ENCODE measurements at places on chromosomes 7 and 10.

- DNase-seq: no peak
These were observed 618 bp upstream of the RELN start for GRCh38 chr7:103989785-103990767.

- DNase-seq: no peak
These were observed 1183.6 kb downstream of the GATA3 start for GRCh38 chr10:9238041-9238440.

DNA sequence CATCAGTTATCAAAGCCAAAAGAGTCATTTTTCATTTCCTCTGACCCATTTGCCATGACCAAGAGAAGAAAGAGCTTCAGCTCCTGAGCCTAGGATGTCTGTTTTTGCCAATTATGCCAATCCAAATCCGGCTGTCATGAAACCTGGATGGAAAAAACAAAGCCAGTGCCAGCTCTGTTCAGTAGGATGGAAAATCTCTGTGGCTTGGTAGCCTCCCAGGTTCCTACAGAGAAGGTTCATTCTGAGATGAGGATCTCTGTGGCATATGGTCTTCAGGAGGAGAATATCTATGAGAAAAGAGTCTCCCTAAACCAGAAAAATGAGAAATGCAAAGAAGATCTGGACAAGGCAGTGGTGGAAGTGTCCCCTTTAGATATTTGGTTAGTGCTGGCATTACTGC, 475.4 kb downstream of the CNTNAP2 start:
- DNase-seq: no peak

DNA sequence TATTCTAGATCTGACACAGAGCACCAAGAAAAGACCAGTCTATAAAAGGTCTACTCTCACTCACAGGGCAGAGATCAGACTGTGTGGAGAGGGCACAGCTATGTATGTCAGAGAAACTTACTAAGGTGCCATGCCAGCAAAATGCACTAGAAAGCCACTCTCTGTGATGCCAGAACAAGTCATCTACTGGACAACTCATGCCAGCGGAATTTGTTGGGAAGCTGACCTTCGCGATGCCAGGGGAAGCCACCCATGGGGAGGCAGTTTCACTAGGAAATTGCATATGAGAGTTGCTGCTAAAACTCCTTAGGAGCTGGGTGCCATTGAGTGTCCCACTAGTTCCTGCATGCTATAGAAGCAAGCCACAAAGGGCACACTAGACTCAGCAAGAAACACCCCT, 58.5 kb downstream of the MICU1 start:
- no peak for DNase-seq

- DNase-seq: no peak
These were observed 119.0 kb downstream of the BTAF1 start for GRCh38 chr10:92042541-92042940.

GRCh38 chr7:113404245-113404644, 285.9 kb upstream of the SMIM30 start:
- DNase-seq: no peak

- no peak for DNase-seq
These were observed 20.5 kb downstream of the SPAG6 start for GRCh38 chr10:22365644-22366434.

GRCh38 chr7:116899308-116899707, 36.9 kb downstream of the CAPZA2 start:
- DNase-seq: no peak

DNA sequence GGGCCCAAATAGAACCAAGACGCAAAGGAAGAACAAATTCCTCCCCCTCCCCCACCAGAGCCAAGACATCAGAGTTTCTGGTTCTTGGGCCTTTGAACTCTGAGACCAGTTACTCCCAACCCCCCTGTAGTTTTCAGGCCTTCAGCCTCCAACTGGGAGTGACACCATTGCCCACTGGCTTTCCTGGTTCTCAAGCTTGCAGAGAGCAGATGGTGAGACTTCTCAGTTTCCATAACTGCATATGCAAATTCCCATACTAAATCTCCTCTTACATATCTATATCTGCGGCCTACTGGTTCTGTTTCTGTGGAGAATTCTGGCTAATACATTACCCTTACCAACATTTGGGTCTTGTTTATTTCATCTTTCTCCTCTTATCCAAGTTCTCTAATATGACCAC, 762.9 kb downstream of the GRM8 start:
- DNase-seq: no peak

GRCh38 chr7:18515067-18515466, 19.5 kb downstream of the HDAC9 start:
- no peak for DNase-seq

DNA sequence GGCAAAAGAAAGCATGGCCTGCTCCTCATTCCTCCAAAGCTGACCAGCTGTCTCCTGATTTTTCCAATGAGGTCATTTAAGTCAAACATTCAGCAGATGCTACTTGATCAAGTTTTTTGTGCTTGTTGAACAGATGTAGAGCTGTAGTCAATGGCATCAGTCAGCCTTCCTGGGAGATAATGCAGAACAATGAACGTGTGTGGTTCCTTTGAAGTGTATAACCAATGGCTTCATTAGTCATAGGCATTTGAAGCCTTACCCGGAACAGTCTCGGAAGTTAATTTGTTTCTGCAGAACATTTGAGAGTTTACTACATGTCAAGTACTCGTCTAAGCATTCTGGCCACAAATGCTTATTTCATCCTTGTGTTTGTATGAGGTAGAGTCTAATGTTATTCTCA, 227.1 kb downstream of the ADRA2A start:
- no peak for DNase-seq

- no peak for DNase-seq
These were observed 722 bp downstream of the DENND10 start for GRCh38 chr10:119104654-119105015.

DNA sequence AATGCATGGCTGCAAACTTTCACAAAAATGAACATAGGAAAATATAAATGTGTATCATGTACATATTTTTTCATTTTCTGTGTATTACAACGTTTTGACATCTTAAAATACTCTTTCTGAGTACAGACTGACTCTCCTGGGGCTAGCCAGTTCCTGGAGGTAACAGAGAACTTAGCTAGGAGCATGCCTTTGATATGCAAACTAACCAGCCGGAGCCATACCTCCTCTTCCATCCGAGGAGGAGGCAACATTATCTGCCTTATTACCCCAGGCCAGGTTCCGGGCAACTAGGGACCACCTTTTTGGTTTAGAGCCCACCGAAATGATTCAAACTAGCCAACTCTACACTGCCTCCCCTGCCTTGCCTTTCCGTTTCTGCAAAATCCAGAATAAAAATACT, 33.7 kb upstream of the HECW1 start:
- no peak for DNase-seq

DNA sequence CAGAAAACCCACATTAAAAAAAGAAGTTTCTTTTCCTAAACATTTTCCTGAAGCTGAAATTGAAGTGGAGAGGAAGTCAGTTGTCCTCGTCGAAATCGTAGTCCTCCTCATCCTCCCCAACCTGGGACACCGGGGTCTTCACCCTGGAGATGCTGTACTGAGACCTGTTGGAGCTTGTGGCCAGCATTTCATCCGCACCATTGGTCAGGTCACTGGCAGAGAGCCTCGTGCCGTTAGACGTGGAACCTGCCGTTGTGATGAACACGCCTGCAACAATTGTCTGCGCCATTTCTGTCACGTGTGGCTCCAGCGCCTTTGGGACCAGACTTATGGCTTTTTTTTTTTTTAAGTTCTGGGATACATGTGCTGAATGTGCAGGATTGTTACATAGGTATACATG, 23.8 kb downstream of the CD36 start:
- no peak for DNase-seq

DNA sequence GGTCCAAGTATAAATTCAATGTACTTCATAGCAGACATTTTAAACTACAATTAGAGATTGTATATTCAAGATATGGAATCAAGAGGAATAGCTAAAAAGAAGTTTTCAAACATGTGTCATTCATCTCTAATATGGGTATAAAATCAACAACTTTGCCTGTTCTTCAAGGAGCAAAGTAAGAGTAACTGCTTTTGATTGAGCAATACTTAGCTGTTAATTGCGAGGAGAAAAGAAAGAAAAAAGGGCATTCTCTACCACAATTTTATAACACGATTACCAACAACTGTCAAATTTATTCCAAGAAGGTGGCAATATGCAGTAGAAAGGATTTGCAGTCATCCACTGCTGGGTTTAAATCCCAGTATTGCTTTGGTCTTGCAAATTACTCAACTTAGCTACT, 146.3 kb upstream of the PTN start:
- DNase-seq: no peak

GRCh38 chr7:42125321-42125720, 111.7 kb downstream of the GLI3 start:
- no peak for DNase-seq

DNA sequence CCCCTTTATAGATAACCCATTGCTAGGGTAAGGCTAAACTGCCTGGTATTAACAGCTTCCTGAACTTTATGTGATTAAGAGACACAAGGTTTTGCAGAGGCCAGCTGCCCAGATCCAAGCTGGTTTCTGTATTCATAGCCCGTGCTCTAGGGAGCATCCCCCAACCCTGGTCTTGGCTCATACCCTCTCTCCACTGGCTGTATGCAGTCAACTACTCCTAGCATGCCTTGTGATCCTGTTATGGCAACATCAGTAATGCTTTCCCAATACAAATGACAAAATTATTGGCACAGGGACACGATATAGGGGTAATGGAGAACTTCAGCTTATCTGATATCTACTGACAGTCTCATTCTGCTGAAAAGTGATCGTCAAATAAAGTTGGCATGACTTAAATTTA, 202.8 kb upstream of the MKLN1 start:
- DNase-seq: no peak

DNA sequence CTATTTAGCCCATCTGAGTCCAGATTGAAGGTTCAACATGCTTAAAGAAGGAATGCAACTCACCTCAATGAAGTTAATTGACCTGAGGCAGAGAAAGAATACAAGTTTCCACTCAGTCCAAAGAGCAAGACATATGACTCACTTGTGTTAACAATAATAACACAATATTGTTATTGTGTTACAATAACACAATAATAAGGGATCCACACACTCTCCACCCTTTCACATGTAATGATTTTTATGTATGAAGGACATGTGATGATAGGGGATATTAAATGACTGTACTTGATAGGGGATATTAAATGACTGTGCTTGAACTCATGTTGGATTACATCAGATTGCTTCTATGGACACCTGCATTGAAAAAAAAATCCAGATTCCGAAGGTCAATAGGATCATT, 3.6 kb upstream of the ABCB1 start:
- no peak for DNase-seq

DNA sequence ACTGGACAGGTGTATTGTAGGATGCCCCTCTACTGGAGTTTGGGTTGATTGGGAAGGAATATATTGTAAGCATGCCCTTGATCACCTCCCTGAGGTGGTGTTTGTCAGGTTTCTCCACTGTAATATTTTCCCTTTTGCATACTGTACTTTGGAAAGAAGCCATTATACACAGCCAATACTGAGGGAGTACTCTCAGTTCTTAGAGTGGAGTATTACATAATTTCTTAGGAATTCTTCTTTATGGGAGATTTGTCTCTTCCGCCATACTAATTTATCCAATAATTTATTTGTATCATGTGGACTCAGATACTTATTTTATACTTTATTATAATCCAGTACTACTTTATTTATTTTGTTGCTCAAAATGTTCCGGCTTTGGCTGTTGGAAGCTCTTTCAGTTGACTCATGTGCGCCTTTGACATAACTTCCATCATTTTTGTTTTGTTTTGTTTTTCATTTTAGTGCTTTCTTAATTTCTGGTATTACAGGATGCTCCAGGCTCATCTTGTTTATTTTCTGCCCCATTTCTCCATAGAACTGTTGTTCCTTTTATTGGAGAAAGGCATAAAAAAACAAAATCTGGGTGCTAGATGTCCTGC, 29.7 kb downstream of the MKLN1 start:
- no peak for DNase-seq

DNA sequence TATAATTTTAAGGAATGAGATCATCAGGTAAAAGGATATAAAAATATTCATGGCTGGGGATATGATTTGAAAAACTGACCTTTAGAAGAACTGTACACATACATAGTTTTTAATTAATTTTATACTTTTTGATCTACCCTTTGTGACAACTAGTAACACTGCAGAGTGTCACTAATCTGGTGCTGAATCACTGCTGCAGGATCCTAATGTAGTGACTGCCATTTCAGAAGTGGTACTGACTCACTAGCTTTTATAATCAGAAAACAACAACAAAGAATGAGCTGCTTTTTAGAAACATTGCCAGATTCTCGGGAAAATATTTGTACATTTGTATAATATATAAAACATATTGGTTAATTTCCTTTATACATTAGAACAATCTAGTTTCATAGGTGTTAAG, 110.4 kb downstream of the HIPK2 start:
- no peak for DNase-seq

DNA sequence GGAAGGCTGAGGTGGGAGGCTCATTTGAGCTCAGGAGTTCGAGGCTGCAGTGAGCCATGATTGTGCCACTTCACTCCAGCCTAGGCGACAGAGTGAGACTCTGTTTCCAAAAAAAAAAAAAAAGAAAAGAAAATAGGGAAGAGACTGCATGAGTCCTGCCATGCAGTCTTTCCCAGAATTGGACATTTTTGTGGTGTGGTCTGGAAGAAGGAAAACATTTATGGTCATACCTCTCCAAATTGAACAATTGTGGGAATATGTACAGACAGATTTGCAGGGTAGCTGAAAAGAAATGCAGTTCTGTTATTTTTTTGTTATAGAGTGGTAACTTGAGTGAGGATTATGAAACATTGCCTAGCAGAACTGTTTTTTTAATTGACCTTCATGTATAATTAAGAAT, 198.1 kb downstream of the AUTS2 start:
- no peak for DNase-seq

- DNase-seq: peak; percentile 67
These were observed 855 bp downstream of the ATP6V1F start for GRCh38 chr7:128863433-128863989.

- no peak for DNase-seq
These were observed 101.6 kb downstream of the PRTFDC1 start for GRCh38 chr10:24850727-24851296.

- no peak for DNase-seq
These were observed 17.6 kb downstream of the PODXL start for GRCh38 chr7:131538813-131539179.

- DNase-seq: no peak
These were observed 26.4 kb upstream of the GNA12 start for GRCh38 chr7:2870471-2870931.

GRCh38 chr10:71848325-71849275, 2.5 kb downstream of the PSAP start:
- DNase-seq: no peak

GRCh38 chr7:101819913-101820522, 2.6 kb downstream of the CUX1 start:
- no peak for DNase-seq

DNA sequence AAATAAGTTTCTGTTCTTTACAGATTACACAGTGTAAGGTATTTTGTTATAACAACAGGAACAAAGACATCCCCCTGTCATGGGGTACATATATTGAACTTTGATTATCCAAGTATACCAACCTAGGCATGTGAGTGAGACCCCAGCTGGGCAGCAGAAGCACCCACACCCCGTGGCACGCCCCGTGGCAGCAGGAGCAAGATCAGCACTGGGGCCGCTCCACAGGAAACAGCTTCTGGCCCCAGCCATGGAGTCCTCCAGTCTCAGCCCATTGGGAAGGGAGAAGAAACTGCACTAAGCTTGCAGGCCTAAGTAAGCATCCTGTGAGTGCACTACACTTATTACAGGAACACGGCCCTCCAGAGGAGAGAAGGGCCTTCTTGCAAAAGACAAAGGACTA, 24.2 kb upstream of the TMEM72 start:
- DNase-seq: no peak

- DNase-seq: no peak
These were observed 630 bp upstream of the VSTM4 start for GRCh38 chr10:49115796-49116508.

- no peak for DNase-seq
These were observed 158.4 kb downstream of the ZMYND11 start for GRCh38 chr10:293636-294035.

- DNase-seq: no peak
These were observed 167.7 kb downstream of the NXPH1 start for GRCh38 chr7:8601121-8601520.
